ENCODE measurements at places on chromosomes 16 and 17.

DNA sequence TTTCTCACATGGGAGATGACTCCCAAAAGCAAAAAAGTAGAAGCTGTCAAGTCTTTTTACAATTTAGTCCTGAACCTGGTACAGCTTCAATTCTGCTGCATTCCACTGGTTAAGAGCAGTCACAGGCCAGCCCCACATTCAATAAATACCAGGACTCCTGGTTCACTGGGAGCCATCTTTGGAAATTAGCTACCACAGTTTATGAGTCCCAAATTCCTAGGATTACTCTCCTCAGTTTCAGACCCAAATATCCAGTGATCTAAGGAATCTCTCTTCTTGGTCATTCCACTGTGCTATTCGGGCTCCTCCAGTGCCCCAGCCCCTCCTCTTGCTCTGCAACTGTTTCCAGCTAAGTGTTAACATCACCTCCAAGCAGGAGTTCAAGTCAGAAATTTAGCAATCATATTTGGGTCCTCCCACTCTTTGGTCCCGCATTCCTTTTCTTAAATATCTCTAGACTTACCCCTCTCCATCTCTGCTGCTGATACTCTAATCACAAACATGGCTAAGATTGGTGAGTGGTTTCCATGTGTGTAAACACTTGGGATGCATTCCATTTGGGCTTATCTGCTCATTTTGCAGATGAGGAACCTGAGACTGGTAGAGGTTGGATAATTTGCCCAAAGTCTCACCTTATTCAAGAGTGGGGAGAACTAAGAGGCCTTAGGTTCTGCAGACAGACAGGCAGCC, 9.6 kb upstream of the WIPF2 start:
- DNase-seq, result no peak

DNA sequence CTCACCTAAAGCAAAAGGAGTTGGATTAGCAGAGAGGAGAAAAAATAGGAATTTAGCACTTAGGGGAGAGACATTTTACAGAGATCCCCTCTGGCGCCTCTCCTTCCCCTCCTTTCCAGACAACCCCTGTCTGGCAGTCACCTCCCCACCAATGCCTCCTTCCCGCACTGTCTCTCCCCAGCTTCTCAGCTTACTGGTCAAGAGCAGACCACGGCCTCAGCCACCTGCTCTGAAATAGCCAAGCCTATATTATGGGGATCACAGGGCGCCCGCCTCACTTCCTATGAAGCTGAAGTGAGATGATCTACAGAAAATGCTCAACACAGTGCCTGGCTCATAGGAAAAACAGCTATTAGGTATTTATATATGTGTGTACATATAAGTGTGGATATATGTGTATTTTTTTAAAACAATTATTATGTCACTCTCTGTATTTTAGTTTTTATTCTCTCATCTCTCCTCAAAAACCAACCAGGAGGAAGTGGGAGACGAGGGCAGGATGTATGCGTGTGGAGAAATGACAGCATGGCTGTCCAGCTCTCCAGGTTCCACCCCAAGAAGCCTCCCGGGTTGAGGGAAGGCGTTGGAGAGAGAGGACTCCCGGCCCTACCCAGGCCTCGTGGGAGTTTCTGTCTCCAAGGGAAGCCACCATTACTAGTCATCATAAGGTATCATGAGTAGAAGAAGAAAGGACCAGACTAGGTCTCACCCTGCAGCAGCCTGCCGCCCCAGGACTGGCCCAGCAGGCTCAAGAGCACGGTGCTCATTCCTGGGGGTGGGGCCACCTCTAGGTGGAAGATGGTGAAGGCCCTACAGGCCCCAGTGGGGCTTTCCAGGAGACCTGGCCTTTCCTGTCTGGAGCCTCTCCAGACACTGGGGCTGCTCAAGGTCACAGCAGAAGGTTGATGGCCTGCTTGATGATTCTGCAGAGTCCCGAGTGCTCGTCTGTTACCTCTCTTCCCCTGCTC, 27.2 kb downstream of the MAP3K14 start:
- DNase-seq, result no peak

- DNase-seq, result no peak
Observed at GRCh38 chr16:87703835-87704375, 61.9 kb downstream of the KLHDC4 start.

DNA sequence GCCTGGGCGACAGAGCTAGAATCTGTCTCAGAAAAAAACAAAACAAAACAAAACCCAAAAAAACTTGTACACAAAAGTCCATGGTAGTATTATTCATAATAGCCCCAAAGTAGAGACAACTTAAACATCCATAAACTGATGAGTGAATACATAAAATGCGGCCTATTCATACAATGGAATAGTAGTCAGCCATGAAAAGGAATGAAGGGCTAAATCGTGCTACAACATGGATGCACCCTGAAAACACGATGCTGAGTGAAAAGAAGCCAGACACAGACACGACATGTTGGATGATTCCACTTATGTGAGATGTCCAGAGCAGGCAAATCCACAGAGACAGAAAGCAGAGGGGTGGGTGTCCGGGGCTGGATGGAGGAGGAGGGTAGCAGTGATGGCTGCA, 12.3 kb downstream of the KCNG4 start:
- DNase-seq, result no peak
